Nucleus accumbens (tissue), 56 donors: ENCODE measurements at places on chromosomes 6 and 20.

DNA sequence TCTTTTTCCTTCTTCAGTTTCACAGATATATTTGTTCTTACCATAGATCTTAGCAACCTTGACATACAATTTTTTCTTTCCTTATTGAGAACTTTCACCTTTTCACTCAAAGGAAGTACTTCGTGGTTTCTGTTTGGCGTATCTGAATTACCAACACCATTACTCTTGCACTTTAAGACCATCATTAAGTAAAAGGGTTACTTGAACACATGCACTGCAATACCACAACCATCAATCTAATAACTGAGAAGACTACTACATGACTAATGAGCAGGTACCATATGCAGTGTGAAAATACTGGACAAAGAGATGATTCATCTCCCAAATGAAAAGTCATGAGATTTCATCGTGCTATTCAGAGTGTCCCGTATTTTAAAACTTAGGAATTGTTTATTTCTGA, 21.7 kb upstream of the SENP6 start:
- DNase-seq: no peak

DNA sequence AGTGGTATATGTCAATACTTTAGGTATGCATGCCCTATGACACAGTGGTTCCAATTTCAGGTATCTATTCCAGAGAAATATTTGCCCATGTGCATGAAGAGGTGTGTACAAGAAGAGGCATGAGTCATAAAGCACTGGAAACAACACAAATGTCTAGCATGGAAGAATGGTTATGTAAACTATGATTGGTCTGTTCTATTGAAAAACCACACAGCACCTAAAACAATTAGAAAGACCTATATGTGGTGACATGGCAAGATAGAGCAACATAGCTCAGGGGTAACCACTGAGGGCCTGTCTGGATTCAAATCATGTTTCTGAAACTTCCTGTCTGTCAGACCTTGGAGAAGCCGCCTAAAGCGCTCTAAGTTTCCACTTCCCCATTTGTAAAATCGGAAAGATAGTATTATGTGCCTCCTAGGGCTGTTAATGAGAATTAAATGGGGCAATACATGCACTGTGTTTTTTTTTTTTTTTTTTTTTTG, 76.0 kb upstream of the SHLD1 start:
- DNase-seq: no peak

- no peak for DNase-seq
Measured at GRCh38 chr6:33964387-33964786, 160.6 kb upstream of the MLN start.

GRCh38 chr6:140046016-140046632, 671.7 kb upstream of the CITED2 start:
- no peak for DNase-seq

- DNase-seq: no peak
Measured at GRCh38 chr6:158772172-158772571, 47.0 kb downstream of the EZR start.

DNA sequence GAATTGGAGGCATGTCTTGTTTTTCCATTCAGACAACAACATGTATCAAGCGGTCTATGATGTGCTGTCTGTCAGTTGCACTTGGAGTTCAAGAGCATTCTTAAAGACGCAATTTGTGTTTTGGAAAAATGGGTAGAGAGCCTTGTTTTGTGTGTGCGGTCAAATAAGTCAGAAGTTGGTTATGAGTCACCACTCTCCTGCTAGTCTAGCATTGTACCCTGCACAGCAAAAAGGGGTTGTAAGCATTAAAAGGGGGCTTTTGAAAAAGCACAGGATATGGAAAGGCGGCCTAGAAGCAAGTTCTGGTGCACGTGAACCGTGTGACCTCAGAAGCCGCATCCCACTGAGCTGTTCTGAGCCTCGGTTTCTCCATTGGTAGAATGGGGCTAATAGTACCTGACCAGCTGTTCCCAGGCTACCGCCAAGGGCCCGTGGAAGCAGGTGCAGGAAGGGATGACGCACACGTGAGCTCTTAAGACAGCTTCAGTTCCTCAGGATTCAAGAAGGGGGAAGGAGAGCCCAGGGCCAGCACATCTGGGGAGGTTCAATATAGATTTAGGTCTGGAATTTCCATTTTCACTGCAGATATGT, 61.6 kb upstream of the SNX9 start:
- no peak for DNase-seq

GRCh38 chr6:166852451-166852975, 103.8 kb downstream of the RNASET2 start:
- no peak for DNase-seq

DNA sequence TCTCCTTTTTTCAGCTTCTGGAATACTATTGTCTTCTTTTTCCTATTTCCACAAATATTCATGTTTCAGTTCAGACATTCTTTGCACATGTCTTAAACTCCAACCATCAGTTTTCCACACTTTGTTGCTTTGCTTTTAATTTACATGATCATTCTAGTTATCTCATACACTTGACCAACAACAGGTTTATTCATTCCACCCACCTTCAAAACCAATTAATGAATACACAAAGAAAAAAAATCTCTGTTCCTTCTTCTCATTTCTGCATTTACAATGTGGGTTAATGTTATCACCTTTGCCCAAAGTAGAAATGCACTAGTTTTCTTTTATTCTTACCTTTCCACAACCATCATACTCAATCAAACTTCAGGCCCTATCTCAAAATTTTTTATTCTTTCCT, 216.7 kb downstream of the FRK start:
- no peak for DNase-seq

DNA sequence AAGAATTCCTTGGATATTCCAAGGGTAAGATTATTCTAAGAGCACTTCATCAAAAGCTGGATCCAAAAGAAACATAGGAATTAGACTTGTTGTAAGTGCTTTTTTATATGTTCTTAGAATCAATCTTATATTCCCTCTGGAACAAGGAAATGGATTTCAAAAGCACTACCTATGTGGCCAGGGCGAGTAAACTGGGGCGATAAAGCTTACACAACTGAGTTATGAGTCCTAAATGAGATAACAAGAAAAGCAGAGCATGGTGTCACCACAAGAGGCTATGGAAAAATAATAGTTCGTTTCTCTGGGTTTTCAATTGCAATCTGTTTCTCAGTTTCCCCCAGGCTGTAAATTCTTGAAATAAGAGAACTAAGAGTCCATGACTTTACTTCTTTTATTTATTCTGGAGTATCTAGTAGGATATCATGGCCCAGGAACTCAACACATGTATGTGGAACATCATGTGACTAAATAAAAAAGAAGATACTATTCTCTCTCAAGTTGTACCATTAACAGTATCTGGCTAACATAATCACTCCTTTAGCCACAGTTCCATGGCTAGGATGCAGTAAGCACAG, 51.5 kb downstream of the NUDT3 start:
- DNase-seq: no peak

- DNase-seq: no peak
Measured at GRCh38 chr6:55835220-55835619, 40.2 kb downstream of the BMP5 start.

DNA sequence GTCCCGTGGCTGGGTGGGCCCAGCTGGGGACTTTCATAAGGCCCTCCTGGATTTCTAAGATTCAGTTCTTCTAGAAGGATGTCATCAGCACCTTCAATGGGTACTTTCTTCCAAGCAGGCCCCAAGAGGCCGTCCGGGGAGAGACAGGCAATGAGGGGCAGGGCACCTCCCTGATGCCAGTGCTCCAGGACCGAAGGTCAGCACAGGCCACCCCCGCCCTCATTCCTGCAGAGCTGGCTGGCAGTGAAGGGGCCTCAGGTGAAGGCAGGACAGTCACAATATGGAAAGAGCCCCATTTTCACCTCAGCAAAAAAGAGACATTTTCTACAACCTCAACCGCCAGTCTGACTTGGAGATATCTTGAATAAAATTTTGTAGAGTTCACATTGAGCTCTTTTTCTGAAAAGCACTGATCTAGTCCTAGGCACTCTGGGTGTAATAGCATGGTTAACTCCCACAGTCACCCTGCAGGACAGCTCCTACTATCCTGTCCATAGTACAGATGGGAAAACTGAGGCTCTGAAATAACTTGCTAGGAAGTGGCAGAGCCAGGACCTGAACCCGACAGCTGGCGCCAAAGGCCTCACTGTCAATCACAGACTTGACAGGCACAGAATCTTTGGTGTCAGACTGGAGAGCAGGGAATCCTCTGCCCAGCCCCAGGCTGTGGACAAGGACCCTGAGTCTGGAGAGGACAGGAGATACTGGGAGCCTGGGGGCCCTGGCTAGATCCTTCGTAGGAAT, 50.3 kb downstream of the RRBP1 start:
- DNase-seq: no peak

DNA sequence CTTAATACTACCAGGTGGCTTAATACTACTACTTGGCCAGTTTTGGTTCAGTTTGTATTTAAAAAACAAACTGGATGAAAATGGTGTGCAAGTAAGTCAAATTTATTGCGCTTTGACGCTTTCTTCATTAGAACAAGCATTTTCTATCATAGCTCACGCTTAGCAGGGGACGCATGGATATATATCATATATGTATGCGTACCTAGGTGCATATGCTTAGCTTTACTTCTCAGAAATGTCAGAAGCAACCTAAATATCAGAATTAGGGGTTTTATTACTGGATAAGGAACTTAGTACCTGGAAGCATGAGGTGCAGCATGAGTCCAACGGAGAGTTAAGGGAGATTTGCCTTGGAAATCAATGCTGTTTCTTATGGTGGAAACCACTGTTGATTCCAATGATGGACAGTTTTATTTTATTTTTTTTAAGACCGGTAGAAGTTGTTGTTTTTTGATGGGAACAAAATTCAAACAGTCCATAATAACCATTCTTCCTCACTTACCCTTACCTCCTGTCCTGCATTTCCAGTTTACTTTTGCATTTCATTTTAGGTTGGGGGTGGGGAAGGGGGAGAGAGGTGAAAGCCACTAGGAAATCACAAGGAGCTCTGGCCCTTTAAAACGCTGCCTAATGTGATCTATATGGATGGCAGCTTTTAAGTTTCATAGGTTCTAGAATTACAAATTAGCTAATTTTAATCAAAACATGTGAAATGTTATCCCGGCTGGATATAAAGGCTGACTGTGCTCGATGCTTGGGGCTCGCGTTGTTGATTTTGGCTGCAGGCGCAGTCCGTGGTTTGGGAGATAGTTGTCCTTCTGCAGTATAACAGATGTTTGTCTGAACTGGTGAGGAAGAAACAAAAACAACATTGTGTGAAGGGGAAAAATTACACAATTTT, 2.1 kb downstream of the SOBP start:
- no peak for DNase-seq

DNA sequence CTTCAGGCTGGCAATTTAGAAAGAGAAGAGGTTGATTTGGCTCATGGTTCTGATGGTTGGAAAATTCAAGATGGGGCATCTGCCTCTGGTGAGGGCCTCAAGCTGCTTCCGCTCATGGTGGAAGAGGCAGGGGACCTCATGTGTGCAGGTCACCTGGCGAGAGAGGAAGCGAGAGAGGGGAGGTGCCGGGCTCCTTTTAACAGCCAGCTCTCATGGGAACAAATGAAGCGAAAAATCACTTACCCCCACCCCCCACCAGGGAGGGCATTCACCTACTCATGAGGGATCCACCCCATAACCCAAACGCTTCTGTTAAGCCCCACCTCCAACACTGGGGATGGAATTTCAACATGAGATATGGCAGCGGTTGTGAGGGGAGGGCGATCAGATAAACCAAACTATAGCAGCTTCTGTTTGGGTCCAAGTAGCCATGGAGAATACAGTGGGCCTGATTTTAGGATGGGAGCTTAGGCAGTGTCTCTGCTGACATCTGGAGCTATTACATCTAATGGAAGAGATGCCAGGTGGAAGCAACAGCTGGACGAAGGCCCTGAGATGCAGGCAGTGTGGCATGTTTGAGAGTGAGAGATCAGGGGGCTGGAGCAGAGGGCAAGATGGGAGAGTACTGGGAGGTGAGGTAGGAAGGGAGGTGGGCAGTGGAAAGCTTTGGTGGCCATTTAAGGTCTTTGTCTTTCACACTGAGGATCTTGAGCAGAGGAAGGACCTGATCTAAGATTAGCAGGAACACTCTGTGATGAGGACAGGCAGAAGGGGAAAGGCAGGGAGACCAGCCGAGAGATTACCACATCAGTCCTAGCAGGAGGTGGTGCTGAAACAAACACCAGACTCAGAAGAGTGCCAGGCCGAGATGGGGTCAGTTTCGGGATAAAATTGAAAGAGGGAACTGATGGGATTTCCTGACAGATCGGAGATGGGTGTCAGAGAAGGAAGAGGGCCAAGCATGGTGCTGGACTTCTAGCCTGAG, 161.8 kb downstream of the NFATC2 start:
- no peak for DNase-seq

DNA sequence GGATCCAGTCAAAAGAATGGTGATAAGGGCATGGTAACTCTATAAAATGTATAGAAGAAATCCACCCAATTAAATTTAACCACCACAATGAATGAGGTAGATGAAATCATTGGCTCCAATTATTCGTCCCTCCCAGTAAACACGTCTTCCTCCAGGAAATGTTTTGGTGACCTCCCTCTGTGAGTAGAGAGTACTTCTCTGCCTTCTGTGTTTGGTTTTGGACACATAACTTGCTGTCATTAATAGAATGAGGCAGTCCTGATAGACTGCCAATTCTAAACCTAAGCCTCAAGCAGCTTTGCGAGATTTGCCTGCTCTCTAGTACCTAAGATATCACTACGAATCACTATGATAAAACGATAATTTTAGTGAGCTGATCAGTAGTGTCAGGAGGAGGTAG, 632.8 kb downstream of the HDGFL1 start:
- no peak for DNase-seq

DNA sequence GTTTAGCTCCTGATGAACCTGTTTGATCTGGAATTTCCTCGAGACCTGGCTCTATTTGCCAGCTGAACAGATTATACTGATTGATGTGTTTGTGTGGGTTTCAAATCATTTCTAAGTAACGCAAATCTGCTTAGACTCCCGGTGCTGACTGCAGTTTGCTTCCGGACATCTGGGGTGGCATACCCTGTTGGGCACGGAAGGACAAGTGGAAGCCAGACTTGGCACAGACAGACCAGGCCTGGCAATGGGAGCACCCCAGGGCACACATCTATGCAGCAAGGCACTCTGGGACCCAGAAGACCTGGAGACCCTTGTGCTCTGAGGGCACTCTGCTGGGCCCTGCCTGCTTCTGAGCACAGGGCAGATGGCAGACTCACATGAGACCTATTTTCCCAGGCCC, 433.7 kb upstream of the CHD6 start:
- no peak for DNase-seq

- no peak for DNase-seq
Measured at GRCh38 chr20:796921-797320, 28.6 kb upstream of the SLC52A3 start.

GRCh38 chr20:5781798-5782750, 31.9 kb downstream of the SHLD1 start:
- DNase-seq: no peak
